ENCODE measurements at places on chromosomes 3 and 15.

DNA sequence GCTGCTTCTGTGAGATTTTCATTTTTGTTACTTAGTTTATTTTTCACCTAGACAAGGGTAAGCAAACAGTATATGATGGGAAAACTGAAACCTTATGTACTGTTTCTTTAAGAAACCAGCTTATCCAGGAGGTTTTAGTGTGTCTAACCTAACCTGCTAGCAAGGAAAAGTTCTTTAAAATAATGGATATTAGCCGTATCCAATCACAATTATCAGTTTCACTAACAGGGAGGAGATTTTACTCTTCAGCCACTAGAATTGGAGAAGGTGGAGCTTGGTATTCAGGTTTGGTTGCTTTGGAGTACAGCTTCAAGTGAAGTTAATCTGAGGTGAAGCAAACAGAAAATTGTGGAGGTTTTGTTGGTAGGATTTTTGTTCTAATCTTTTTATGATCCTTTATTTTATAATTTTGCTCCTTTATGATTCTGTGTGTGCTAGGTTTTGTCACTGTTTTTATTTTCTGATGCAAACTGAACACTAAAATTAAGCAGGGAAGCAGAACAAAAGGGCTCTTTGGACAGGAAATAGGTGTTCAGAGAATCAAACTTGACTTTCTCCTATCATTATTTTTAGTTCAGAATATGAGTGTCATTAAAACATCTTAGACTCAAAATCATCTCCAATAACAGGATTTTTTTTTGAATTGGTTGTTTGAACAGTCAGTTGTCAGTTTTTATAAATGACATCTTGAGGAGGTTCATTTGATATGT is 13.0 kb downstream of the ZFAND6 start:
- no peak for DNase-seq

GRCh38 chr15:23857028-23857641 is 170.0 kb upstream of the NDN start:
- no peak for DNase-seq

DNA sequence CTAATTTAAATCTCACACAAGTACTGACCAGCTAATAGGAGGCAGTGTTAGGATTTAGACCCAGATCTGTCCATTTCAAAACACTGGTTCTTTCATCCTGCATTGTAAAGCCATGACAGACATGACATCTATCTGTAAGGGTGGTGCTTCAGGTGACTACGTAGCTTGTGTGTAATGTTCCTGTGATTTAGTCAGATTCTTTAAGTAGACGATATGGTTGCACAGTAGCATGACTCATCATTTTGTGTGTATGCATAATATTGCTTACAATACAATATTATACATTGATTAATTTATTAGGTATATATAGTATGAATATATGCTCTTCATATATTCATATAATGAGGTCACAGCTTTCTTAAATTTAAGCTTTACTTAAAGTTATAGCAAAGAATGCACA is 628.5 kb downstream of the GRM7 start:
- no peak for DNase-seq

GRCh38 chr3:181330257-181330656 is 340.7 kb upstream of the DNAJC19 start:
- DNase-seq = no peak

DNA sequence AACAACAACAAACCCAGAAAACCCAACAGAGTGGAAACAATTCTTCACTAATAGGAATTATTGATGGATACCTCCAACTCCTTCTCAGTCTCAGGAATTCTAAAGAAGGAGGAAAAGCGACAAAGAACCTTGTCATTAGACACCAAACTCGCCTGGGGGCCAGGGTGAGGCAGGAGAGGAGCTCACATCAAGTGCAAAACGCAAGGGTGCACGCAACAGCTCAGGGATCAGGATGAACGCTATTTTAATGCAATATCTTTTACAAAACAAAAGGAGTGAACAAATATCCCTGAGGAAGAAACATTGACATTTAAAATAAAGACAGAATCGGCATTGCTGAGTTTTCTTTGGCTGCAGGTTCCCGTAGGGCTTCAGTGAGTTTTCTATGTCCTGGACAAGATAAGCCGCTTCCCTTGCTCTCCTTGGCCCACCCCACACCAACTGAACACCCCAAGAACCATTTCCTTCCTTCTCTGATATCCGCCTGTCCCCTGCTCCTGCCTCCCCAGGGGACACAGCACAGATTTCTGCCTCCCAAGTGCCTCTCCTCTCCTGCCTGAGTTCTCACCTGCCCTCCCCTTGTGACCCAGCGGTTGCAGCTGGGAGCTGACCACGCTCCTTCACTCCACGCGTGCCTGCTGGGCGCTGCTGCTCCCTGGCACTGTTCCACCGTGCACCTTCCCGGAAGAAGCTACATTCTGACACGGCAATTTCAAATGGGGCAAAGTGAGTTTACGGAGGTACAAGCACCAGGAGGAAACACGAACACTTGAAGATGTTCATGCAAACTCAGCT is 63.0 kb downstream of the ATP10A start:
- peak; percentile 7 for DNase-seq

- DNase-seq = no peak
Observed at GRCh38 chr3:131036986-131037385, 10.3 kb downstream of the NEK11 start.

- DNase-seq = no peak
Observed at GRCh38 chr3:55486101-55486856, 827 bp downstream of the WNT5A start.

GRCh38 chr3:107663266-107663665 is 140.5 kb downstream of the BBX start:
- no peak for DNase-seq

DNA sequence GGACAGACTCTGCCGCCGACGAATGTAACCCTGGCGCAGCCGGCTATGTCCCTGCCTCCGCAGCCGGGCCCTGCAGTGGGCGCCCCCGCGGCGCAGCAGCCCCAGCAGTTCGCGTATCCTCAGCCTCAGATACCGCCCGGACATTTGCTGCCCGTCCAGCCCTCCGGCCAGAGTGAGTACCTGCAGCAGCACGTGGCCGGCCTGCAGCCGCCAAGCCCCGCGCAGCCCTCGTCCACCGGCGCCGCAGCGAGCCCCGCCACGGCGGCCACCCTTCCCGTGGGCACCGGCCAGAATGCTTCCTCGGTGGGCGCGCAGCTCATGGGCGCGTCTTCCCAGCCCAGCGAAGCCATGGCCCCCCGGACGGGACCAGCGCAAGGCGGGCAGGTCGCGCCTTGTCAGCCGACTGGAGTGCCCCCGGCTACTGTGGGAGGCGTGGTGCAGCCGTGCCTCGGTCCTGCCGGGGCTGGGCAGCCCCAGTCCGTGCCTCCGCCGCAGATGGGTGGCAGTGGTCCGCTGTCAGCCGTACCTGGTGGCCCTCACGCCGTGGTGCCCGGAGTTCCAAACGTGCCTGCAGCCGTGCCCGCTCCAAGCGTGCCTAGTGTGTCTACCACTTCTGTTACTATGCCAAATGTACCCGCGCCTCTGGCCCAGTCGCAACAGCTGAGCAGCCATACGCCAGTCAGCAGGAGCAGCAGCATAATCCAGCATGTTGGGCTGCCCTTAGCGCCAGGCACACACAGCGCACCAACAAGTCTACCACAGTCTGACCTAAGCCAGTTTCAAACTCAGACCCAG is 2.4 kb downstream of the TSC22D2 start:
- peak; percentile 20 for DNase-seq

GRCh38 chr15:40844696-40845030 is 815 bp downstream of the SPINT1 start:
- DNase-seq = peak; percentile 39

DNA sequence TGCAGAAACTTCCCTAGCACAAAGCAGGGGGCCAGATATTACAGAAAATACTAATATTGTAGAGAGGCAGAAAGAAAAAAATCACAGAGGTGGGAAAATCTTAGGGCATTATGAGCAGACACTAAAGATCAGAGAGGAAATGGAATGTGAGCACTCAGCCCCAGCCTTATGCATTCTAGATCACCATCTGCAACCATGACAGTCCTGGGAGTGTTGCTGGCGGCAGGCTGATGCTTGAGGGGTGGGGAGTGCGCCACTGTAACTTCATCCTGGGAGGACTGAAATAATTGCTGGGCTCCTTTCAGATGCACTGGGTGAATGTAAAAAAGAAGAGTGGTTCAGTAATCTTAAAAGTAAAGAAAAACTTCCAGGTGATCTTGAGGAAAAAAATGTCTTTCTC is 427.6 kb upstream of the SEMA6D start:
- DNase-seq = no peak

GRCh38 chr3:193774272-193774915 is 181.4 kb downstream of the OPA1 start:
- DNase-seq = no peak

GRCh38 chr15:65612616-65612946 is 1.6 kb upstream of the INTS14 start:
- DNase-seq = no peak

DNA sequence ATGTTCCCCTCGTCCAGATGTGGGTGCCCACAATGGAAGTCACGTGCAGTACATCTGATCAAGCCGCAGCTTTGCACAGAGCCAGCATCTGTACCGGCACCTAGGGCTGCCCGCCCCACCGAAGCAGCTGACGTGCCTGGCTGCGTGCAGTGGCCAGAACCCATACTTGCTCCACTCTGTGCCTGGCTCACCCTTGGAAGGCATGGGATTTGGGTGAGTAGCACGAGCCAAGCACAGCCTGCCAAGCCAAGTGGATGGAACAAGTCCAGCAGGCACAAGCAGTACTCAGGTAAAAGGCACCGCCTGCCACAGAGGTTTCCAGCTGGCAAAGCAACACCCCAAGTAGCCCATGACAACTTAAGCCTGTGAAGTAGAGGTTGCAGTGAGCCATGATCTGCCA is 261.3 kb downstream of the TBC1D5 start:
- DNase-seq = no peak

GRCh38 chr3:149816986-149817385 is 4.0 kb downstream of the RNF13 start:
- DNase-seq = peak; percentile 96

- DNase-seq = no peak
Observed at GRCh38 chr15:47158573-47158972, 558.7 kb upstream of the SEMA6D start.

Data from CD14-positive monocyte (primary cell).